Dermis blood vessel endothelial cell (primary cell): ENCODE measurements at places on chromosomes 12 and 14.

- no peak for DNase-seq
Observed at GRCh38 chr14:75979648-75980565, 1.9 kb downstream of the TGFB3 start.

GRCh38 chr12:27194644-27195043 lies 49.4 kb upstream of the STK38L start:
- no peak for DNase-seq

DNA sequence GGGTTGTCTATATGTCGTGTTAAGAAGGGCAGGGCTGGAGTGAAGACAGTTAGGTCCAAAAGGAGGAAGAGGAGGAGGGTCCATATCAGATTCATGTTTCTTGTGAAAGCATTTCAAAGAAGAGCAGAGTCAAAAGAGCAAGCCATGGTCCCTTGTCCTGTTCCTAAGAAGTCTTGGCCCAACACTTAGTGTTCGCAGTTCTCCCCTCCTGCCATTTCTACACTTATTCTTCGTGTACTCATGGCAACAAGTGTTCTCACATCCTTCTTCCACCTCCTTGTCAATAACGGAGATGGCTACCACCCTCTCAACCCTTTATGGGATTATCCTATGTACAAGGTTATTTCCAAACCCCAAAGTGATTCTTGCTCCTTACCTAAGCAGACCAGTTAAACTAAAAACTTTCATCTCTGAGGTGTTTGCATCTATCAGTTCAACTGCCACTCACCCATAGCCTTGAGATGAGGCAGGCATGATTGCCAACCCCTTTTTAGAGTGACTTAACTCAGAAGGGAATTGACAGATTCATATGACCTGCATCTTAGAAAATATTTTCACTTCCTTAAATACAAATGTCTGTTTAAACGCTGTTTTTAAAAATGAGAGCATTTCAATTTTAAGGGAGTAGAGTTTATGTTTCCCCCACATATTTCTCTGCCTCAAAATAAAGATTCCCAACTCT lies 19.8 kb upstream of the RNASE2 start:
- DNase-seq: no peak

DNA sequence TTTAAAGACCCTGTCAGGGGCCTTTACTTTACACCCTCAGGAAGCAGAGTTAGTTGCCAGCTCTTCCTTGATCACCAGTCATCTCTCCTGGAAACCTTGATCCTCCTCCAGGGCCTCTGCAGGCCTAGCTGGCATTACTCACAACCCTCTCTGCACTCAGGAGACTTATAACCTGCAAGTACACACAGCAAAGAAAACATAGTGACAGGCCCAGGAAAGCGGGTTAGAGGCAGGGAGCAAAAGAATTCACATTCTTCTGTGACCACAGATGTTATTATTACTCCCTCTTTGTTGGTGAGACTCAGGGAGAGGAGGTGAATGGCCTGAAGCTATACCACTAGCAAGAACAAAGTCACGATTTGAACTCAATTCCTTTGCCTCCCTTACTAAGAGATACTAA lies 87.4 kb downstream of the OR11H12 start:
- no peak for DNase-seq

DNA sequence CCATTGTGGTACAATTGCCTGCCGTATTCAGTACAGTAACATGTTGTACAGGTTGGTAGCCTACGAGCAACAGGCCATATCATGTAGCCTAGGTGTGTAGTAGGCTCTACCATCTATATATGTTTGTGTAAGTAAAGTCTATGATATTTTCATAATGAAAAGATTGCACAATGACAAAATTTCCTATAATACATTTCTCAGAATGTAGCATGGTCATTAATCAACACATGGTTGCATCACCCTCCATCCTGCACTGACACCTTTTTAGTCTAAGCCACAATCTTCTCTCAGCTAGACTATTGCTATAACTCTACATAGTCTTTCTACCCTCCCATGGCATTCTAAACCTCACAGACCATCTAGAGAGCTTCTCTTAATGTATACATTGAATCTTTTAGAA lies 158.5 kb upstream of the HMGA2 start:
- no peak for DNase-seq

DNA sequence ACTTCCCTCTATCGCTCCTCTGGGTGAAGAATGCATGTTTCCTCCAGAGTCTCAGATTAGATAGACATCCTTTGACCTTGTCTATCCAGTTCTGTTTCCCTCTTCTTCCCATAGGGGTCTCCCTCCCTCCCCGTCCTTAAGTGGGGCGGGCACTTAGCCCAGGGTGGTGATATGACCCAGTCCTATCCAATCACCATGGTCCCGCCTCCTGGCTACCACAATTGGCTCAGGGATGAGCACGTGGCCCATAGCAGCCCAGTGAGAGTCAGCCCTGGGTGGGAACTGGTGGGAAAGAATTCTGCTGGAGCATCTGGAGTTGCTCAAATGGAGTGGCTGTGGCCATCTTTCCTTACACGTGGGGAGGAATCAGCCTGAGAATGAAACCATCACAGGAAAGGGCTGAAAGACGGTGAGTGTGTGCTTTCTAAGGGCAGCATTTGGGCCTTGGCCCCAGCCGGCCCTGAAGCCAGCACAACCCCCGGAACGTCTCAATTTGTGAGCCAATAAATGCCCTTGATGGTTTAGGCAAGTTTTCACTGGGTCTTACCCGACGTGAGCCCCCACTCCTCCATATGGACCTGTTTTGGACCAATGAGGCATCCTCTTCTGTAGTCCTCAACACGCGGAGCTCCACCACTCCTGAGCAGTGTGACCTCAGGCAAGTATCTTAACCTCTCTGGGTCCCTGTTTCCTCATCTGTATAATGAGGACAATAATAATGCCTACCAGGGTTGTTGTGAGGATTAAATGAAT lies 14.4 kb upstream of the MLXIP start:
- peak; percentile 88 for DNase-seq

DNA sequence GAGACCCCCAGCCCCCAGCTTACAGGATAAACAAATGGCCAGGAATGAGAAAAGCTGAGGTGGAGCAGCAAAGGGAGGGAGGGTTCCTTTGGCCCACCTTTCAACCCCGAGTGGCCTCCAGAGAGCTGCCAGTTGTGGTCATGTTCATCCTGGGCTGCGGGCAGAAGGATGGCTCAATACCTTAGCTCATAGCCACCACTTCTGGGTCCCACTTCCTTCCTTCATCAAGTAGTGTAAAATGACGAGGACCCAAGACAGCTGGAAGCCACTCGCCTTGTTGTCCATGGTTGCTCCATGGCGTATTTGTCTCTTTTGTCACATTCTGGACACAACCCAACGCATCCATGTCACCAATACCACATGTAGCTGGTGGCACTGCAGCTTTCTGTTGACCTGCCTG lies 24.2 kb downstream of the CRACR2A start:
- no peak for DNase-seq

GRCh38 chr12:110047297-110047940 lies 903 bp downstream of the C12orf76 start:
- DNase-seq: no peak
